Fibroblast of skin of abdomen (primary cell): ENCODE measurements at places on chromosomes 4 and X.

GRCh38 chr4:578451-579443 is 2.7 kb upstream of the TMEM271 start:
- no peak for DNase-seq

DNA sequence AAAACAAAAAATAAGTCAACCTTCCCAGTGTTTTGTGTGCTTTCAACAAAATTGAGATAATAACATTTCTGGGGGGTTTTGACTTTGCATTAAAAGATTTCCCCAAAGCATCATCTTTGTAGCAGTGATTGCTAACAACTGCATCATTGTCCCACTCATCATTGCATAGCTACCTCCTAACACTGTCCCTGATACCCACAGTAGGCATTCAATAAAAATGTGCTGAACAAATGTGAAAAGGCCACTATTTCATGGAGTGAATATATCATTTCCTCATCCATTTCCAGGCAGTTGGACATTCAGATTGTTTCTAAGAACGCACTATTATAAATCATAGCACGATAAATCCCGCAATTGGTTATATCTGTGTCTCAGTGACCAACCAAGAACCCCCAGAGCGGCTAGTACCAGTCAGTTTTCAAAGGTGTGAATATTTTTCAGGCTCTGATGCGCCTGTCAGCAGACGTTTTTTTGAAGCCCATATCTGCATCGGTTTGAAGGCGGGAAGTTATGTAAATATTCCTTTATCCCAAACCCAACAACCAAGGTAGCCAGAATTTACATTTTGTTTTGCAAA is 36.0 kb upstream of the CRMP1 start:
- DNase-seq, result no peak

DNA sequence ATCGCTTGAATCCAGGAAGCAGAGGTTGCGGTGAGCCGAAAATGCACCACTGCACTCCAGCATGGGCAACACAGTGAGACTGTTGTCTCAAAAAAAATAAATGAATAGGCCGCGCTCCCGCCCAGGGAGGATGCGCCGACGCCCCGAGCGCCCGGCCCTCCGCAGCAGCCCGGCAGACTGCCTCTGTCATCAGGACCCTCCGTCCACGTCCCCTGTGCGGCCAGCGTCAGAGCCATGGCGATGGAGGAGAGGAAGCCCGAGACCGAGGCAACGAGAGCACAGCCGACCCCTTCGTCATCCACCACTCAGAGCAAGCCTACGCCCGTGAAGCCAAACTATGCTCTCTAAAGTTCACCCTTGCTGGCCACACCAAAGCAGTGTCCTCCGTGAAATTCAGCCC is 21.4 kb downstream of the LIAS start:
- DNase-seq, result no peak

DNA sequence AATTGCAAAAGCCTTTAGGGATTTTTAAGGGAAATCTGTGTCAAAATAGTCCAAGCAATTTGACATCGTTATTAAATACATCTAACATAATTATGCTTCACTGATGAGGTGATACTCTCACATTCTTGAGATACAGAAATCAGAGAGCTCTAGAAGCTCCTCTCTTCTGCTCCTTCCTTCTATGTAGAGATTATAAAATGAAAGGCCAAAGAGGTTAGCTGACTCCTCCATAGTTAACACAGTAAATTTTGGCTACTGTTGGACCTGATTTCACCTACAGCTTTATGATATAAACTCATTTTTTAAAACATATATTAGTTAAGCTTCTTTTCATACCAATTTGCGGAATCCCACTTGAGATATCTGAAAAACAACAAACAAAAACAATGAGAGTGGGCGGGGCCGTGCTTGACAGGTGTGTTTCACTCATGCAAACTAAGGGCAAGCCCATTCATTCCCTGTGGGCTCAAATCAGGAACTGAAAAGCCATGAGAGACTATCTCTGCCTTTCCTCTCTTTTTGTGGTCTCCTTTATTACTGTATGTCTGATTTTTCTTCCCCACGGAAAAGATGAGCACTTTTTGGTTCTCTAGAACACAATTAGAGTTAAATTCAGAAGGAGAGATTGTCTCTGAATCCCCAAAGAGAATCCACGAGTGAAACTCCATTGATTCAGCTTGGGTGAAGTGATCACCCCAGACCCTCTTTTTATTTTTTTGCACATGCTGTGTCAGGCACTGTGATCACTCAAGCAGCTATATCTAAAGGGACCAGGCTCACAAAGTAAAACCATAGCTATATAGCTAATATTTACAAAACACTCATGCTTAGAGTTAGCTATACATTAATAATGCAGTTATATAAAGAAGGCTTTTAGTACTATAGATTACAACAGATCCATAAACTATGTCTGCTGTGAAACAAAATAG is 566.3 kb downstream of the IL15 start:
- DNase-seq, result no peak

DNA sequence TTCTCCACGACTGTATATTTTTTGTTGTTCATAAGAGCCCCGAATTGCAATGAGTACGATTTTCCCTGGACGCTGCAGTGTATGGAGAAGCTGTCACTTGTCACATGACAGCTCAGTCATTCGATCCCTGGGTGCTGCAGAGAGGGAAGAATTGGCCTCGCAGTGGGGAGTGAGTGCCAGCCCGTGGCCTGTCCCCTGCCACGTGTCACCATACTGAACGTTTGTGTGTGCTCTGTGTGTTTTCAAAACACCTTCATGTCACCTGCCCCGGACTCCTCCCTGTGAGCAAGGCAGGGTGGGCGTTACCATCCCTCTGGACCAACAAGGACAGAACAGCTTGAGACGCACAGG is 77.9 kb downstream of the TBL1X start:
- no peak for DNase-seq

DNA sequence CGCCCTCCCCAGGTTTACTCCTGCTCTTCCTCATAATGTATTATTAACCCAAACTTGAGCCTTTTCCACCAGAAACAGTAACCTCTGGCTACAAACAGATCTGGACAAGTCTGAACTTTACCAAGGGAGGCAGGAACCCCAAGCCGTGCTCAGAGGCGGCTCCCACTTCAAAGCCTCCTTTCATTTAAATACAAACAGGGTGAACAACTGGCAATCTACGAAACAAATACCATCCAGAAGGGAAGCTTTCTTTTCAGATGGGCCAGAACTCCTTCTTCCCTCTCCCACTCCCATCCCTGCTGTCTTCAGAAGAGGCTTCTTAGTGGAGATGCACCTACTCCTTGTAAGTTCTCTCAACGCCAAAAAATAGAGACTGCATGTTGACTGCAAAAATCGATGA is 2.1 kb upstream of the GPC4 start:
- DNase-seq, result no peak

- no peak for DNase-seq
Observed at GRCh38 chr4:6509587-6509986, 37.2 kb upstream of the PPP2R2C start.

DNA sequence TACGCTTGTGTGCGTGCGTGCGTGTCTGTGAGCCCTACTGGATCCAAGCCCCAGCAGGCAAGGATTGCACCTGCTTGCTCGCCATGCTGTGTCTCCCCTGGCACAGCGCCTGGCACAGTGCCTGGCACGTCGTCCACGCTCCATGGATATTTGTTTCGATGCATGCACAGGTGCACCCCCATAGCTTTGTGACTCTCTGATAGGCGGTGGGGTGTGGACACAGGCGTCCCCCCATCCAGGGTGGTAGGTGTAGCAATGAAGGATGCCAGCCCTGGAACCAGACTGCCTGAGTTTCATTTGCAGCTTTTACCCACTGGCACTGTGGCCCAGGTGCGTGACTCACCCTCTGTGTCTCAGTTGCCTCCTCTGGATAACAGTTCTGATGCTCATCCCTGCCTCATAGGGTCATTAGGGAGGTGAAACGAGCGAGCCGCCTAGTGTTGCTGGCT is 20.2 kb downstream of the PIGG start:
- DNase-seq, result no peak

DNA sequence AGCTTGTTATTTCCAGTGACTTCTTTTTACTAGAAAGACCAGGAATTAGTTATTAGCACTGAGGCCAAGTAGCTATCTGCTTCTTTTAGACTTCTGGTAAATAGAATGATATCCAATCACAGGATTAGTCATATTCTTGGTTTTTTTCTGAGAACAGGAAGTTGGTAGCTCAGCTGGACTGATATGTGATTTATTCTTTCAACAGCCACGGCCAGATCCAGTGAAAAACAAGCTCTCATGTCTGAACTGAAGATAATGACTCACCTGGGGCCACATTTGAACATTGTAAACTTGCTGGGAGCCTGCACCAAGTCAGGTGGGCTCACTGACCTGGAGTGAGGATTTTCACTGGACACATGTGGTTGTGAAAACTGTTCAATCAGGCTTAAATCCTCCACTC is 48.6 kb downstream of the PDGFRA start:
- peak; percentile 74 for DNase-seq

GRCh38 chr4:139540161-139540560 is 15.9 kb downstream of the SETD7 start:
- peak; percentile 8 for DNase-seq

DNA sequence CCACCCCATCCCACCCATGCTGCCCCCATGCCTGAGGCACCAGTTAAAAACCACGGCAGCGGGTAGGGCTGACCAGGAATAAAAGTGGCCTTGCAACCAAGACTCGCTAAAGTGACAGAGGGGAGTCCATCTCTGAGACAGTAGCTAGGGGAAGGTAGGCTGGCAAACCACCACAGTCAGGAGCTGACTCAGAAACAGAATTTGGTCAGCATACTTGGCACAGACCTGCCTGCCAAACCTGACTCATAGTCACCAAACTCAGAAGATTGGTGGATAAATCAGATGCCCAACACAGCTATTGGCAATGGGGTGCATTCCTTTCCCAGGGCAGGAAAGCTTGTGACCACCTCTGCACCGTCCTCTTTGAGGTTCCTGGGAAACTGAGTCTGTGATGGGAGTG is 193.8 kb downstream of the BCOR start:
- DNase-seq, result peak; percentile 40

GRCh38 chr4:100880011-100880410 is 362.2 kb upstream of the EMCN start:
- no peak for DNase-seq

- no peak for DNase-seq
Observed at GRCh38 chr4:136867465-136867864, 664.8 kb downstream of the PCDH18 start.

DNA sequence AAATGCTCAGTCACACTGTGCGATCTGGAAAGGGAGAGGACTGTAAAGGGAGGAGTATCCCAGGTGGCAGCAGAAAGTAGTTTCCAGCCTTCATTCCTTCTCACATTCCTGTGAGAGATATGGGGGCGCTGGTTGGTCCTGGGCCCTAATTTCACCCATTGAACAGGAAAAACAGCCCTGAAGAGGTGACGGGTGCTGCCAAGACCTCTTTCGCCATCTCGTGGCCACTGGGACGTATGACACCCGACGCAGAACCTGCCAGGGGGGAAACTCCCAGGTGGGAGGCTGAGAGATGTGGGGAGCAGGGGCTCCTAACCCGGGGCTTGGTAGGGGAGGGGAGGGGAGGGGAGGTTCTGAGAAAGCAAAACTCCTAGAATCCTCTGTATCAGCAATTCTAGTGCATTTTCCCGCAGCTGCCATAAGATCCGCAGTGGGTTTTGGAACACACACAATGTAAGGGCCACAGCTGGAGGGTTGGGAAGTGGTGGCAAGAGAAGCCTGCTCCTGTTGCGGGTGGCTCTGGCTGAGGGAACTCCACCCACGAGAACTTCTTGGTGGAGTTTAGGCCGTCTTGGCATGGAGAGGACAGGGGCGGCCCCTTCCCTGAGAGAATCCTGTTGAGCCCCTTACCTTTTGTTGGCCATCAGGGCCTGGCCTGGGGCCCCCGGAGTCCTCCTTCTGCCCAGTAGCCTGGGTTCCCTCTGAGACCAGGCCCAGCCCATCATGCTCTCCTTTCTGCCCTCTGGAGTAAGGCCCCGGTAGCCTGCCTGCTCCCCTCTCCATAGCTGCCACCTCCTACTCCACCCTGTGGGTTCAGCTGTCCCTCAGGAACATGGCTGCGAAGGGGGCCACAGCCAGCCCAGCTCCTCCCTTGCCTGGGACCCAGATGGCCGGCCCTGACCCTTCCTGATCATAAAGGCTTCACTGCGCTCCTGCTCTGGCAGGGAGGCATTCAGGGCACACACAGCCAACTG is 134.1 kb downstream of the OR13H1 start:
- peak; percentile 3 for DNase-seq

GRCh38 chr4:146975527-146975926 is 29.9 kb upstream of the TTC29 start:
- no peak for DNase-seq

DNA sequence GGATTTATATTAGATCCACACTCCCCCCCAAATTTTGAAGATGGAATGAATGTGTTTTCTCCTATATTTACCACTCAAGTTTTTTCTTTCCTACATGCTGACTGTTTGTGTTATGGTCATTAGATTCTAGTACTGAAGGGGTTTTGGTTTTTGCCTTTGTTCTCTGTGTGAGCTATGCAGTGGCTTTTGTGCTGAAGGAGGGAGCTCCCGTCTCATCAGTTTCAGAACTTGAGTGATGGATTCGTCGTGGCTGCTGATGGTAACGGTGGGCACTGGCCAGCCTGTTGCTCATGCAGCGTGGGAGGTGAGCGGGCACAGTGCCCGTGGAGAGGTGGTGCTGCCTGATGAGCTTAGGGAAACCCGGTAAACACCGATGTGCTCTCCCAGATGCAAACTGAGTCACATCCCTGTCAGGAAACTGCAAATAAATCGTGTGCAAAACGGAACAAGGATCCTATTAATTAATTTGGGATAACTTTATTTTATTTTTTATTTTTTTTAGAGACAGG is 101.5 kb downstream of the SORBS2 start:
- DNase-seq, result no peak

GRCh38 chr4:121148000-121148399 is 16.1 kb downstream of the TNIP3 start:
- DNase-seq, result peak; percentile 88

- DNase-seq, result no peak
Observed at GRCh38 chrX:133913658-133914388, 71.6 kb downstream of the GPC3 start.

- no peak for DNase-seq
Observed at GRCh38 chrX:112759512-112759911, 79.8 kb upstream of the LHFPL1 start.

GRCh38 chr4:42482516-42483327 is 85.4 kb downstream of the SHISA3 start:
- DNase-seq, result peak; percentile 10

- DNase-seq, result no peak
Observed at GRCh38 chrX:118353081-118353850, 7.4 kb downstream of the WDR44 start.

GRCh38 chr4:38856524-38857337 is at the start of gene TLR6:
Gene TLR6 (minus strand): TSS chr4:38856817. CDS start chr4:38829473, 27,344 bp downstream.
- peak; percentile 40 for DNase-seq
